ENCODE measurements at places on chromosomes 7 and 10. TPM values are rescaled to one million over a fixed set of nuclear protein-coding genes. Genes with fewer than 3 reads are reported as not detected.

- no peak overlapping the region for H3K27ac ChIP-seq
- no peaks in the 10 kb centered on the region for H3K36me3 ChIP-seq
- no peaks in the 10 kb centered on the region for H3K4me1 ChIP-seq
- H3K4me3 ChIP-seq: no peak overlapping the region
These were observed 77.6 kb upstream of the FOXK1 start for GRCh38 chr7:4604456-4604940.

Gene HNRNPH3
- 114 TPM for total RNA-seq

Gene VPS50
- 19.3 TPM for total RNA-seq

Gene ELFN1
- total RNA-seq: not detected

Gene HSPA12A
- total RNA-seq: not detected

Gene RSPH10B
- total RNA-seq: 0.18 TPM

Gene STEAP1B
- total RNA-seq: not detected

GRCh38 chr10:76548716-76549115 lies 1088.9 kb downstream of the KCNMA1 start:
- H3K36me3 ChIP-seq: no peaks in the 10 kb centered on the region
- no peak for DNase-seq
- H3K4me3 ChIP-seq: no peak overlapping the region
- H3K4me1 ChIP-seq: no peaks in the 10 kb centered on the region
- no peak overlapping the region for H3K27ac ChIP-seq

GRCh38 chr10:97916586-97916985 lies 66.9 kb downstream of the GOLGA7B start:
- no peak overlapping the region for H3K4me3 ChIP-seq
- no peak for DNase-seq
- peaks cover 2% of the 10 kb centered on the region for H3K4me1 ChIP-seq
- no peak overlapping the region for H3K27ac ChIP-seq
- peaks cover 8% of the 10 kb centered on the region for H3K27me3 ChIP-seq

- H3K4me1 ChIP-seq: peaks cover 13% of the 10 kb centered on the region
- no peak for DNase-seq
- H3K4me3 ChIP-seq: no peak overlapping the region
- H3K27ac ChIP-seq: no peak overlapping the region
- H3K36me3 ChIP-seq: peaks cover 9% of the 10 kb centered on the region
- no peaks in the 10 kb centered on the region for H3K27me3 ChIP-seq
These were observed 7.3 kb downstream of the MAFK start for GRCh38 chr7:1537535-1538412.

Gene TFR2
- total RNA-seq: 14.5 TPM

- no peaks in the 10 kb centered on the region for H3K4me1 ChIP-seq
- DNase-seq: no peak
- no peak overlapping the region for H3K27ac ChIP-seq
- H3K27me3 ChIP-seq: no peaks in the 10 kb centered on the region
- H3K4me3 ChIP-seq: no peak overlapping the region
These were observed 77.0 kb upstream of the SEMA3A start for GRCh38 chr7:84271543-84271942.

Gene ARHGEF35
- 2.4 TPM for total RNA-seq

Gene PSAP
- 113 TPM for total RNA-seq

GRCh38 chr7:135707570-135707966 lies 20.4 kb downstream of the SLC13A4 start:
- no peak overlapping the region for H3K27ac ChIP-seq
- no peak for DNase-seq
- no peak overlapping the region for H3K4me3 ChIP-seq
- H3K4me1 ChIP-seq: no peaks in the 10 kb centered on the region

Gene FGL2
- total RNA-seq: 1.6 TPM

DNA sequence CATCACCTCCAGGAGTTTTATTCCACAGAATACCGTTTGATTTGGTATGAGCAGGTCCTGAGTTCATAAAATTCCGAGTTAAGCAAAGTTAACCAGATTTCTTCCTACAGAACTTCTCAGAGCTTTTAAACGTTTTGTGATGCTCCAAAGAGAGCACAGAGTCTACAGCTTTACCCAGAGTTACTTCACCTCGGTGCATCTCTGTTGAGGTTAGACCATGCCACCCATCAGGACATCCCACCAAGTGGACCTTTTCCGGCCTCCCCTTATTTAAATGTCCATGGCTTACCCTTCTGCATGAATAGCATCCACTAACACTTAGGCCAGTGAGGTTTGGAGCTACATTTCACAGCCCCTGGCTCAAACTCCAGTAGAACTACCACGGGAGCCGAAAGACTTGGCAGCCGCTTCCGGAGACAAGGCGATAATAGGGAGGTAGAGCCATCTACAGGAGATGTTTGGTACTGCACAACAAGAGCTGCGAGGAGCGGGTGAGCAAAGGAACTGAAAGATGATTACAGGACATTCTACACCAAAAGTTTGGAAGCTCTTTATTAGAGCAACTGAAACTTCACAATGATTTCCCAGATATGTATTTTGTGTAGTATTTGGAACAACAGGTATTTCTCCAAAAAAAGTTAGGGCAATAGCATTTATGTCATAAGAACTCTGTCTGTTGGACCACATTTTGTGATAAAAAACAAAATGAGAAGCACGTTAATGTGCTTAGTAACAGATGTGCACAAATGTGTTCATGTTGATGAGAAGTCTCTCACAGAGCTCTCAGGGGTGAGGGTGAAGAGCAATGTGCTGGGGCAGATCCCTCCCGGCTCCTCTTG lies 174.7 kb downstream of the HERPUD2 start:
- H3K4me1 ChIP-seq: no peaks in the 10 kb centered on the region
- H3K27me3 ChIP-seq: peaks cover 28% of the 10 kb centered on the region
- peak; percentile 76 for DNase-seq
- H3K36me3 ChIP-seq: no peaks in the 10 kb centered on the region

GRCh38 chr7:148058753-148059152 lies 531.8 kb upstream of the C7orf33 start:
- H3K4me1 ChIP-seq: peaks cover 2% of the 10 kb centered on the region
- no peak for DNase-seq
- H3K27me3 ChIP-seq: no peaks in the 10 kb centered on the region
